ENCODE measurements at places on chromosomes 5 and 9.

- DNase-seq = no peak
These were observed 124.0 kb upstream of the PJA2 start for GRCh38 chr5:109533751-109534272.

GRCh38 chr9:18639911-18640310, 166.0 kb downstream of the ADAMTSL1 start:
- DNase-seq = no peak

GRCh38 chr5:38259062-38259808, 876 bp downstream of the EGFLAM start:
- no peak for DNase-seq

- no peak for DNase-seq
These were observed 145.4 kb upstream of the MTAP start for GRCh38 chr9:21656776-21657674.

- DNase-seq = no peak
These were observed 632.5 kb downstream of the SLCO4C1 start for GRCh38 chr5:101663543-101663942.

DNA sequence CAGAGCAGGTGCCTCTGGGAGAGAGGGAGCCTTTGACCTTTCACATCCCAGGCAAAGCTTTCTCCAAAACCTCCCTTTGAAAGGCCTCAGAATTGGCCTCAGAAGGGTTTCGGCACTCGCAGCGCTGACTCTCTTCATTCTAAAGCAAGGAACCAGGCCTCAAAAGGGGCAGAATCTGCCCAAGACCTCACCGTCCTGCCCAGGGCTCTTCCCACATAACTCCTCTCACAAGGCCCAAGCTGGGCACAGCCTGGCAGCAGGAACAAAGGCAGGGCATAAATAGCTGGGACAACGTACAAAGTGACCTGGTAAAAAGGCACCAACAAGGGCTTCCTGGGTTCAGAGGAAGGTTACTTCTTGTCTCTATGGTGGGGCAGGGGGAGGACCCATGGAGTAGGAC, 166.3 kb upstream of the FSTL4 start:
- no peak for DNase-seq

GRCh38 chr9:17775656-17776055, 196.8 kb downstream of the SH3GL2 start:
- DNase-seq = no peak

GRCh38 chr5:74013222-74013621, 387.2 kb downstream of the ARHGEF28 start:
- no peak for DNase-seq

DNA sequence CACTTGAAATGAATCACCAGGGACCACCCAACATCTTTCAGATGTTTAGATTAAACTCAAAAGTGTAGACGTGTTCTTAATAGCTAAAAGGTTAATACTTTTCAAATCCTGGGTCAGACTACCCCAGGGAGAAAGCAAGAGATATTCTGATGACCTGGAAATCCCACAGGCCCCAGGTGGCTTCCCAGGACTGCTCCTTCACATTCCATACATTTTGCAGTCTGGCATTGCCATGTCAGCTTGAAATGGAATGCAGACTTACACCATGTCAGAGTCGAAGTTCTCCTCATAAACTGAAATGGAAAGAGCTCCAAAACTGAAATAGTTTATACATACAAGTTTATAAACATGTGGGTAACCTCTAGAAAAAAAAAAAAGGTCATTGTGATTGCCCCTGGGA, 61.5 kb downstream of the TMEM167A start:
- no peak for DNase-seq

DNA sequence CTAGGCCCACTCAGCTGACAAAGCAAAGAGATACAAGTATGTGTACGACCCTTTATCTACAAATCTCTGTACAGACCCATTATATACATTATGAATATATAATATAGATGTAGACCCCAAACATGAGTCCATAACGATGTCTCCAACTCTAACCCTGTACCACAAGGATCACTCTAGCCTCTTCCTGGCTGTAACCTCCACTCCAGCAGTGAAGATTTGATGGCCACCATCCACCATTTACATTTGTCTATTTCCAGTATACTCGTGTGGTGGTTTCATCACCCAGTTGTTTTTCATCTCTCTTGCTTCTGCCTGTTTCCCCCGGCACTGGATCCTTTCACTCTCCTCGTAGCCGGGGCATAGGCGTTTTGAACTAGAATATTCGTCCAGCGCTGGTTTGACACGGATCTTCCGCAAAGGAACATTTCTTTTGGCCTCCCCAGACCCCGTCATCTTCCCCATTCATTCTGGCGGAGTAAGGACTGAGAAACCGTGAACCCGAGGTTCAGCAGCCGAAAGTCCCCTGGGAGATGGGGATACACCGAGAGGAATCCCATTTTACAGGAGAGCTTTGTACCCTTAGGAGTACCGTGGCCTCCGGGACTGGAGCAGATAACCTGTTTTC, 828 bp upstream of the TRIO start:
- DNase-seq = no peak

GRCh38 chr5:171980792-171981191, 25.6 kb downstream of the FBXW11 start:
- no peak for DNase-seq

- DNase-seq = no peak
These were observed 116.7 kb downstream of the UGCG start for GRCh38 chr9:112013266-112013665.

DNA sequence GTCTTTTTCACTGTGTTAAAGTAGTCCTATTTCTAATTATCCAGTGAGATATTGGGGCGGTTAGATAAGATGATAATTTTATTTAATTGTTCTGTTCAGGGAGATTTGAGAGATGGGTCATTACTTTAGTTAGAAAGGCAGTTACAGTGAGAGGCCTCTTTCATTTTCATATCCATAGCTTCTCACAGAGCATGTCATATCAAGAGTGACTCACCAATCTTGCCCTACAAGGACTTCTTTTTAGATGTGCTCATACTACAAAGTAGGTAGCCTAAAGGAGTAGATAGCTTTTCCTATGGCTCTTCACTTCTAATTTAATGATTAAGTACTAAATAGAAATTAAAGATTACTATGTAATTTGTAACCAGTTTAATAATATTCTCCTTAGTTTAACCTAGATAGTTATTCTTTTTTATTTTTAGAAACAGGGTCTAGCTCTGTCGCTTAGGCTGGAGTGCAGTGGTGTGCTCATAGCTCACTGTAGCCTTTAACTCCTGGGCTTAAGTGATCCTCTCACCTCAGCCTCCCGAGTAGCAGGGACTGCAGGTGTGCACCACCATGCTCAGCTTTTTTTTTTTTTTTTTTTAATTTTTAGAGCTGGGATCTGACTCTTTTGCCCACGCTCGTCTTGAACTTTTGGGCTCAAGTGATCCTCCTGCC, 71.0 kb downstream of the FER start:
- no peak for DNase-seq

All from stimulated activated CD4-positive, alpha-beta T cell treated with anti-CD3 and anti-CD28 coated beads, Interleukin-1b, Interleukin-23, amount 100 ng/mL, for 1 hour (primary cell).